ENCODE measurements at places on chromosomes 2 and 18. TPM values are rescaled to one million over a fixed set of nuclear protein-coding genes. Genes with fewer than 3 reads are reported as not detected.

NOL4 gene
- total RNA-seq: 0.56 TPM

CYRIA gene
- 29.4 TPM for total RNA-seq

DNA sequence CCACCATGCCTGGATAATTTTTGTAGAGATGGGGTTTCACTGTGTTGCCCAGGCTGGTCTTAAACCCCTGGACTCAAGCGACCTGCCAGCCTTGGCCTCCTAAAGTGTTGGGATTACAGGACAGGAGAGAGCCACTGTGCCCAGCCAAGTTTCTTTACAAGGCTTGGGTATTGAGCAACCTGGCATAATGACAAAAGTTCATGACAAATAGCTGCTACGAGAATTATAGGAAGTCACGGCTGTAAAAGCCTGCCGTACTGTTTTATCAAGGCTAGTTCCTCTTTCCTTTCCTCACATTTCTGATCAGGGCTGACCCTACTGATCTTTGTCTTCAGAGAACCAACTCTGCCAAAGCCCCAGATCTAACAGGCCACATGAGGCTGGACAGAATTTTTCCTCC lies 490.4 kb upstream of the SPRED2 start:
- peak; percentile 55 for DNase-seq

- DNase-seq: no peak
Measured at GRCh38 chr2:102803897-102804217, 42.0 kb downstream of the TMEM182 start.

GRCh38 chr2:25669520-25669919 lies 3.9 kb downstream of the DTNB start:
- DNase-seq: no peak

DNA sequence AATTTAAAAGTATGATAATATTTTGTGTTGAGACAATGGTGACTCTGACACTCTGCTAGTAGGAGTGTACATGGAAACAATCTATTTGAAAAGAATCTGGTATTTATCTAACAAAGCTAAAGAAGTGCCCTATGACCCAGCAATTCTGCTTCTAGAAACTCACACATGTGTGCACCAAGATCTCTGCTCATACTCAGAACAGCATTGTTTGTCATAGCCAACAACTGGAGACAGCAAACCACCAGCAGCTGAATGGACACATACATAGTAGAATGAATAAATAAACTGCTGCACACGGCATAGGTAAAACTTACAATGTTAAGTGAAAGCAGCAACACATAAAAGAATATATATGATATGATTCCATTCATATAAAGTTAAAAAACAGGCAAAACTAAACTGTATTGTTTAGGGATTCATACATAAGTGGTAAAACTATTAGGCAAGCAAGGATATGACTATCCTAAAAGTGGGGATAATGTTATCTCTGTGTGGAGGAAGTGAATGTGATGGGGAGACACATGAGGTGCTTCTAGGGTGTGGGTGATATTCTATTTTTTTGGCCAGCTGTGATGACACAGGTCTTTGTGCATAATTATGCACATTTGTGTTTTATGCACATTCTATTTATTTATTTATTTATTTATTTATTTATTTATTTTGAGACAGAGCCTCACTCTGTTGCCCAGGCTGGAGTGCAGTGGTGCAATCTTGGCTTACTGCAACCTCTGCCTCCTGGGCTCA lies 71.1 kb downstream of the RFTN2 start:
- DNase-seq: no peak

DNA sequence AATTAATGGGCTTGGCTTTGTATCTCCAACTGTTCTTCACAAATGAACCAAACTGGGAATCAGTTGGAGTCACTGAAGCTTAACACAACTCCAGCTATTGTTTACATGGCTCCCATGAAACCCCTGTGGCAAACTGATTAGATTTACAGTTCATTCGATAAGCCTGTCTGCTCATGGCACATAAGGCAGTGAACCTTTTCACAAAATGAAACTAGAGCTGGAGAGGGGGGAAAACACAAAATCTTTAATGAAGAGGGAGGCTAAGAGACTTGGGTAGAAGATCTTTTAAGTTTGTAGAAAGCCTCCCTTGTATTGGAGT lies 11.6 kb upstream of the ITGA6 start:
- no peak for DNase-seq

DNA sequence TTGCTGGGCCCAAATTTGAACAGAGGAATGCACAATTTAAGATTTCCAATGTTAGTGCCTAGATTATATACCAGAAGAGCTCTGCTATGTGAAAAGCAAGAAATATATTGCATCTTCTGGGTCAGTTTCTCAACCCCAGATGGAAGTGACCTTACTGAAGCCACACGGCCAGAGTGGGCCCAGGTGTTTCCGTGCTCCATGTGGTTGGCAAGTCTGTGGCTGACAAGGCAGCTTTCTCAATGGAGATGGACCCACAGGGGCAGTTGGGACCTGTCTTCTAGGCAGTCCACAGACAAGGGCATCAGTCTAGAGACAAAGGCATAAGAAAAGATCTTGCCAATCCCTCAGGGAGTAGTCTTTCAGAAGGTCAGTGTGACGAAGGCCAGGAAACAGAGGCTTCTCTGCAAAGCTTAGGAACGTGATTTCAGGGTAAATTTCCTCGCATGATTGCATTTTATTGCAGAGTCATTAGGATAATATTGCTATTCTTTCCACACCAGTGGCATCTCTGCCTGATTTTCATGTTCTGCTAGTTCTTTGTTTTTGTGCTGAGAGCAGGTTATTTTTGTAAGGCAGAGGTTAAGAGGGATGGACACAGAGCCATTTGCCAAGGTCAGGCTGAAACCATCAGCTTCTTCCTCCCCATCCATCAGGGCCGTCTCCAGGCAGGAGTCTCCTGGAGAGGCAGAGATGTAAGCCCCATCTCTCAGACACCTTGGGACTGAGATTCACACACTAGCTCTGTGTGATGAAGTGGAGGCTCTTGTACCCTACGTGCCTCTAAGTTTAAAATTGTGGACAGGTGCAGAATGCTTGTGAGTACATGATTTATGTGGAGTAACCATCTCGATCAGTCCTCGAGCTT lies 202.1 kb downstream of the ANKRD30B start:
- DNase-seq: no peak

GRCh38 chr2:55914786-55915185 lies 8.8 kb downstream of the EFEMP1 start:
- DNase-seq: no peak

- DNase-seq: no peak
Measured at GRCh38 chr2:200787351-200788120, 24.2 kb upstream of the BZW1 start.

All from lower lobe of right lung (tissue), 2 donors.